A549 treated with CORT108297 at 1 μM for 4 hours (cell line): ENCODE measurements at places on chromosomes 16 and 17. TPM values are rescaled to one million over a fixed set of nuclear protein-coding genes. Genes with fewer than 3 reads are reported as not detected.

ENPP7 gene
- total RNA-seq: not detected in 5 replicates

BAIAP3 gene
- 0.38 to 1.3 TPM (median 1.0 TPM) in 5 replicates for total RNA-seq

RUNDC3A gene
- 0.55 to 1.3 TPM (median 0.57 TPM) in 5 replicates for total RNA-seq

LRRC75A gene
- 0.92 to 1.3 TPM (median 1.0 TPM) in 5 replicates for total RNA-seq

SNAI3 gene
- 0.14 to 0.28 TPM (median 0.16 TPM) in 5 replicates for total RNA-seq
